Natural killer cell treated with Interleukin-12 subunit alpha and Interleukin-12 subunit beta and Interleukin-15 and Interleukin-18, amount 100 ng/mL, for 72 hours (primary cell): ENCODE measurements at places on chromosomes 4 and X.

- DNase-seq = no peak
Observed at GRCh38 chr4:107261241-107261874, 225.2 kb upstream of the DKK2 start.

GRCh38 chrX:69222103-69223090, 57.1 kb upstream of the PJA1 start:
- DNase-seq = no peak

DNA sequence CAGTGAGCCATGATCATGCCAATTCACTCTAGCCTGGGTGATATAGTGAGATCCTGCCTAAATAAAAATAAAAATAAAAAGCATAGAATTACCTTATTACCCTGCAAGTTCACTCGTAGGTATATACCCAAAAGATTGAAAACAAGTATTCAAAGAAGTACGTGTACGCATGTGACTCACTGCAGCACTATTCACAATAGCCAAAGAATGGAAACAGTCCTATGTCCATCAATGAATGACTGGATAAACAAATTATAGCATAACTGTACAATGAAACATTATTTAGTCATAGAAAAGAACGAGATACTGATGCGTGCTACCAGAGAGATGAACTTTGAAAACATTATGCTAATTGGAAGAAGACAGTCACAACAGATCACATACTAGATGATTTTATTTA, 204.6 kb upstream of the DIAPH2 start:
- no peak for DNase-seq

- no peak for DNase-seq
Observed at GRCh38 chrX:10175319-10175871, 18.6 kb downstream of the CLCN4 start.

DNA sequence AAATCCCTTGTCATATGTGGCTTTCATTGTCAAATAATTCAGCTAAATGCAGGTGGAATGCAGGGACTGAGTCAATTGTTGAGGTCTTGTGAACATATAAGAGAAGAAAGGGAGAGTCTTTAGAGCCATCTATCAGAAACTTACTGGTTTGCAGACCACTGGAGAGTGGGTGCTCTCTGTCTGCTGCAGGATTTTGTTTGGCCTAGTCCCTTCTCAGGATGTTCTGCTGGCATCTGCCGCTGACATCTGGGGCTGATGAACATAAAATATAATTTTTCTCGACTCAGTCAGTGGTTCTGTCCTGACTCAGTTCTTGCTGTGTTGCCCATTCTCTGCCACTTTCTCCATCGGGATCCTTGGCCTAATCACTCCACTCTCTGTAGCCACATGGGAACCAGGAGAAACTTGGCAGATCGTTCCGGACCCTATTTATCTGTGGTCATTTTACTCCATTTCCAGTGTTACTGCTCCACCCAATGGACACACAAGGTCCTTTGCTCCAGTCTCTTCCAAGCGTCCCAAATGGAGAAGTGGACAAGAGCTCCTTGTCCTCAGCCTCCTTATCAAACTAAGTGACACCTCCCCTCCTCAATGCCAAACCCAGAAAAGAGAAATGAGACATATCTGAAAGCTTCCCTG, 436.2 kb downstream of the FAT4 start:
- no peak for DNase-seq

GRCh38 chrX:133191739-133192039, 26.5 kb downstream of the TFDP3 start:
- DNase-seq = no peak

DNA sequence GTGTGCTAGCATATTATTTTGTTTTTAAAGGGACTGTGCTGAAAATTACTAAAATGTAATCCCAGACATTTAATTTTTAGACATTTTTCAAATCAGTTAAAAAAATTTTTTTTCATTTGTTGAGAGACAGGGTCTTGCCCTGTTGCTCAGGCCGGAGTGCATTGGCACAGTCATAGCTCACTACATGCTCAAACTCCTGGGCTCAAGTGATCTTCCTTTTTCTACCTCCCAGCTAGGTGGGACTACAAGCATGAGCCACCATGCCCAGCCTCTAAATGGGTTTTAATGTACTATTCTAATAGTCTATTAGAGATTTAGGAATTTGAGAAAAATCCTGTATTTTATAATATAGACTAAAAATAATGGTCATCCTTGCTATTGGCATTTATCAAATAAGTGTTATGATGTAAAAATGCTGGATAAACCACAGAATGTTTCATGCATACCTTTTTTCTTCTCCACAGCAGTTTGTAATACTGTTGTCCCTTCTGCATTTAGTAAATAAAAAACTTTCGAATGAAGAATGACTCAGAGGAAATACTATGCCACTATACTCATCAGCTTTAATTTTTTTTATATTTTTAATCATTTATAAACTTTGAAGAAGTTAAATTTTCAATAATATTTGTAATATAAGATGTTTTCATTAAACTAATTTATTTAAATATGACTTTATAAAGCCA, 29.9 kb downstream of the CPEB2 start:
- DNase-seq = no peak

GRCh38 chrX:121851033-121851432, 803.6 kb downstream of the GLUD2 start:
- no peak for DNase-seq

DNA sequence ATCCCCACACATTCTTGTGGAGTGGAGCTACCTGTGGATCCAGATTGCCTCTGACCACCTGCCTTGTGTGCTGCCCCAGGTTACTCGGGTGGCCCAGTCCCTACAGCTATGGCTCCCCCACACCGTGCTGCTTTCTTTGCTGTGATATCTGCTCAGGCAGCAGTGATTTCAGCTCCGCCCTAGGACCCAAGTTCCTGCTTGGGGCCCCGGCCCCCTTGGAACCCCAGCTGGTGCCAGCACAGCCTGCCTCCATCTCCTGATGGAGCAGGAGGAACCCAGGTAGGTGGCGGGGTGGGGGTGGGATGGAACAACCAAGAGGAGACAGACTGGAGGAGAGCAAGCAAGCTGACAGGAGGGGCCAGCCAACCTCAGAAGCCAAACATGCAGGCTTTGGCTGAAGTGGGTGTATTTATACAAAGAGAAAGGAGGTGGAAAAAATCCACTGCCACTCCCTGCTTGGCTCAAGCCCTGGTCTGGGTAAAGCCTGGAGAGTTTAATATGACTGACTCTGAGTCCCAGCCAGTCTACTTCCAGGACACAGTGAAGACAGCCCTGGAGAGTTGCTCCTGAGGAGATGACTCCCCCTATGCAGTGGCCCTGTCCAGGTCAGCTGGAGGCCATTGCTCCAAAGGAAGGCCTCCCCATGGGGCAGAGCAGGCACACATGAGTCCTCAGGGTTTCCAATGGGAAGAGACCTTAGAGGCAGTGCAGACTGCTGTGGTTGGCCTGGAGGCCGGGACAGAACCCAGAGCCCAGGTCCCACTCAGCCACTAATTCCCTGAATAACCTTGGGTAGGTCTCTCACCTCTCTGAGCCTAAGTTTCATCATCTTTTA, 197.1 kb upstream of the MAMLD1 start:
- no peak for DNase-seq

- no peak for DNase-seq
Observed at GRCh38 chrX:31483336-31483735, 411.5 kb upstream of the FTHL17 start.

- DNase-seq = no peak
Observed at GRCh38 chr4:25180524-25181131, 20.4 kb upstream of the SEPSECS start.

DNA sequence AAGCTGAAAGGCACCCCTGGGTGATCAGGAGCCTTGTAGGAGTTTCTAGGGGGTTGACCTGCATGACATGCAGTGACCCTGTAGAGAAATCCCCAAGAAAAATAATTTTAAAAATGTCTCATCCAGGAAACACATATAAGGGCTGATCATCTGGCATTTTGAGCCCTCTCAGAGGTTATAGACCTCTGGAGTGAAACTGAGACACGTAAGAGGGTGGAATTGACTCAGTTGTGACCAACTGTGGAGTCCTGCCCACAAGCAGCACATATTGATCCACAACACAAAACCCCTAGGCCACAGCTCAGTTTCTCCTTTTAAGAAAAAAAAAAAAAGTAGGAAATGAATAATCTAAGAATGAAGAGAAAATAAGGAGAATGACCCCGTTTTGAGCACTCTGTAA, 32.5 kb upstream of the MTMR8 start:
- DNase-seq = no peak

- DNase-seq = no peak
Observed at GRCh38 chrX:17788439-17788838, 51.1 kb downstream of the SCML1 start.

GRCh38 chrX:49233176-49233575, at the start of gene CACNA1F:
CACNA1F (minus strand) TSS chrX:49233340; CDS start chrX:49233309, 31 bp downstream.
- no peak for DNase-seq

DNA sequence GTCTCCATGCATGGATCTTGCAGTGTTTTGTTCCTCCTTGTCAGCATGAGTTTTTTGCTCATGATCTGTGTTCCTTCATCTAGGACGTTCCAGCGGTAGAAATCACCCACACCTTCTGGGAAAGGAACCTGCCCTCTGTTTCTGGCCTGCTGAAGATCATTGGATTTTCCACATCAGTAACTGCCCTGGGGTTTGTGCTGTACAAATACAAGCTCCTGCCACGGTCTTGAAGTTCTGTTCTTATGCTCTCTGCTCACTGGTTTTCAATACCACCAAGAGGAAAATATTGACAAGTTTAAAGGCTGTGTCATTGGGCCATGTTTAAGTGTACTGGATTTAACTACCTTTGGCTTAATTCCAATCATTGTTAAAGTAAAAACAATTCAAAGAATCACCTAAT, 88.2 kb downstream of the MAOA start:
- no peak for DNase-seq

- no peak for DNase-seq
Observed at GRCh38 chrX:18698737-18699650, 8.5 kb upstream of the PPEF1 start.
